NCI-H2171 (cell line): ENCODE measurements at places on chromosomes 13 and 19.

DNA sequence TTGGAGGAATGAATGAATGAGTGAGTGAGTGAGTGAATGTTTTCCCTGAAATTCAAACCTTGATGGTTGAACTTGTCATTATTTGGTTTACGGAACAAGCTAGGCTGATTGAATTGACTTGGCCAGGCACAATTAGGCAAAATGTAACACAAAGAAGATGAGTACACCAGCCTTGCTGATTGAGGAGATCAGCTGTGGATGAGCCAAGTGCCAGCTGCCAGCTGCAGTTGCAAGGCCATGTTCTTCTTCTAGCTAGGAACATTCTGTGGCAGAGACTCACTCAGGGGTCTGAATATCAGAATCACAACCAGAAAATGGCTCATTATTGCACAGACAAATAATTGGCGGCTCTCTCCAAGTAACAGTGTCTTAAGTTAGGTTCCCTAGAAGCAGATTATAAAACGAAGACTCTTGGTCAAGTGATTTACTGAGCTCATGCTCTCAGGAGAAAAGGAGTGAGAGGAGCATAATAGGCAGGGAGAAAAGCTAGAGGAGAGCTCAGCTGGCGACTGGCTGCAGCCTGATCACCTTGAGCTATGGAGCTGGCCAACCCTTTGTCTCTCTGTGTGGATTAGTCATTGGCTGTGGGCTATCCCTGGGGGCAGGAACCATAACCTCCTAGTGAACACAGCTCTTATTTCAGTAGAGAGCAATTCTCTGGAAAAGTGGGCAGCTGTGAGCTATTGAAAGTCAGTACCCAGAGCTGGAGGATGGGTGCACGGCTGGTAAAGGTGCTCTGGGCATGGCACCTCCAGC lies 225.3 kb upstream of the SERP2 start:
- no peak for DNase-seq

- no peak for DNase-seq
These were observed 40.6 kb downstream of the COL4A2 start for GRCh38 chr13:110347535-110348308.

DNA sequence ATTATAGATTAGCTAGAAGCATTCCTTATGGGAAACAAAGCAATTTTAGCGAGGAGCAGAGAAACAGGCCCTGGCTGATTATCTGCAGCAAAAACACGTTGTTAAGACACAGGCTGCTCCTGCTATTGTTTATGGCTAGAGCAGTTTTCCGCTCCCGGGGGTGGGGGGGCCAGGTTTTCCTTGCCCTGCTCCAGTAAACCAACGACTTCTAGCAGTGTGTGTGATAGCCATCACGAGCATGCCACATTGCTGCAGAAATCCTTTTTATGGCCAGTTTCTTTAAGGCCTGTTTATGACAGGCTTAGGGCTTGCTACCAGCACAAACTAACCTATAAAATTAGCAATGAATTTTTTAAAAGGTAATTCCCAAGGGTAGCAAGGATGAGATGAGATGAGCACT lies 18.4 kb upstream of the IL17D start:
- DNase-seq, result no peak

DNA sequence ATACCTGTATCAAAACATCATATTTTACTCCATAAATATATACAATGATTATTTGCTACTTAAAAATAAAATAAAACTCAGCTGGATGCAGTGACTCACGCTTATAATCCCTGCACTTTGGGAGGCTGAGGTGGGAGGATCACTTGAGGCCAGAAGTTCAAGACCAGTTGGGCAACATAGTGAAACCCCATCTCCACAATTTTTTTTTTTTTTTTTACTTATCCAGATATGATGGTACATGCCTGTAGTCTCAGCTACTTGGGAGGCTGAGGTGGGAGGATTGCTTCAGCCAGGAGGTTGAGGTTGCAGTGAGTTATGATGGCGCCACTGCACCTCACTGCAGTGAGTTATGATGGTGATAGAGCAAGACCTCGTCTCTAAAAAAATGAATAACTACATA lies 22.4 kb downstream of the POU2F2 start:
- DNase-seq, result no peak

- no peak for DNase-seq
These were observed 12.2 kb downstream of the SUGP2 start for GRCh38 chr19:19021115-19021514.

GRCh38 chr13:42377640-42378382 lies 105.9 kb downstream of the AKAP11 start:
- DNase-seq, result peak; percentile 53

- no peak for DNase-seq
These were observed 11.6 kb upstream of the OR1M1 start for GRCh38 chr19:9075064-9075949.
